ENCODE measurements at places on chromosomes 6 and 20.

DNA sequence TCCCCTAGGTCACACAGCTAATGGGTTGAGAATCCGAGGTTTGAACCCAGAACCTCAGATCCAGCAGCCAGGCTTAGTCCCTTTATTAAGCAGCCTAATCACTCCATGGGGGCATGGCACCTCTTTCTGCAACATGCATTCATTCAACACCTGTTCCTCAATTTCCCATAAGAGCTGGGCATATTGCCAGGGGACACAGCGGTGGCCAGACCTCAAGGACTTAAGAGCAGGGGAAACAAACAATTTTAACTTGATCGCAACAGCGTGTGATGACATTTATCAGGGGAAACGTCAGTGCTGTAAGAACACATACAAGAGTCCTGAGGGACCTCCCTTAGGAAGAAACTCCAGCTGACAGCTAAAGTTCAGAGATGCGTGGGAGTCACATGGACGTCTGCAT, 267.4 kb upstream of the CDH4 start:
- no peak for DNase-seq

DNA sequence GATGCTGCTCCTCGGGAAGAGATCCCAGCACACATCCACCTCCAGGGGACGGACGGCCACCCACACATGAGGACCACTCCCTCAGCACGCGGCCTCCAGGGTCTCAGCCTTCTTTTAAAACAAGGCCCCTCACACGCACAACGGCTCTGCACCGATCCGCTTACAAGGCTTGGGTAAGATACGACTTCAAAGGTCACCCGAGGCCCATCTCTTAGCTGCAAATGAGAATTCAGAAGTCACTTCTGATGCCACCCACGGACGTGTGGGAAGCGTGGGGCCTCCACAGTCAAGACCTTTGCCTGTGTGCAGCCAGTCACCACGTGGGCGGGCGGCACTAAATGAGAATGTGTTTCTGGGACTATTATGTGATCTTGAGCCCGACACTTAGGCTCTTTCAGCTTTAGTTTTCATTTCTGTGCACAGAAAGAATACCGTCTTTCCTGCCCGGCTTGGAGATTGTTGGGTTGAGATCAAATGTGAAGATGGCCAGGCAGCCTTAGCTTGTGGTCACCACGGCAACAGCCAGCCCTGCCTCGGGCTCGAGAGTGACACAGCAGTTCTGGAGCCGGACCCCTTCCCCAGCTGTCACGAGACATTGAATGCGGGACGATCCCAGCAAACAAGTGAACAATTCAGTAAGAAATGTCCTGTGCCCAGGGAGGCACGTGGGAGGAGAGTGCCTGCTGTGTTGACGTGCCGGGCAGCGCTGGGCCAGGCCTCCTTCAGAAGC, 91.6 kb downstream of the RAMACL start:
- no peak for DNase-seq

DNA sequence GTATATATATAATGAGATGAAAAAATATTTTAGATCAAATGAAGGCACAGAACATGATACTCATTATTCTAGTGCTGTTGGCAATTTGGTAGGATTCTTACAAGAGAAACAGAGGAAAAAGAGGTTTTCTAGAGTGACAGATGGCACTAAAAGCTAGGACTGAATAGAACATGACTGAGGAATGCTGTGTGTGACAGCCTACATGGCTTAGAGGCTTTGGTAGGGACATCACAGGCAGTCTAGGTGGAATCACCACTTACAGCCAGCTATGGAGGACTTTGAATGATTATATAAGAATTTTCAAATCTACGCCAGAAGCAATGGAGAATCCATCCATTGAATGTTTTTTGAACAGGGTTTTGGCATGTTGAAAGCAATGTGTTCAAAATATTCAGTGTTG, 52.8 kb downstream of the TPD52L1 start:
- DNase-seq, result no peak

DNA sequence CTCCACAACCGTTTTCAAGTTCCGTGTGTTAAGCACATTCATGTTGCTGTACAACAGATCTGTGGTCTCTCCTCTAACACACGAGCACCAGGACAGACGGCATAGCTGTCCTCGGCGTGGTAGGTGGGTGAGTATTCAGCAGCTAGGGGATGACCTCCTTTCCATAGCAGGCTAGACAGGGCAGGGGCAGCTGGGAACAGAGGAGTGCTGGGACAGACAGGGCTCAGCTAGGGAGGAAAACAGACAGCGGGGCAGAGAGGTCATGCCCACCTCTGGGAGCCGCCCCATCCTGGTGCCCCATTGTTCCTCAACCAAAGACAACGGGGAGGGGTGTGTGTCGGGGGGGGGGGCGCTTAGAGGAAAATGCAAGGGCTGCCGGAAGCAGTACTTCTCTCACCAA, 271.5 kb upstream of the FOXQ1 start:
- DNase-seq, result no peak

DNA sequence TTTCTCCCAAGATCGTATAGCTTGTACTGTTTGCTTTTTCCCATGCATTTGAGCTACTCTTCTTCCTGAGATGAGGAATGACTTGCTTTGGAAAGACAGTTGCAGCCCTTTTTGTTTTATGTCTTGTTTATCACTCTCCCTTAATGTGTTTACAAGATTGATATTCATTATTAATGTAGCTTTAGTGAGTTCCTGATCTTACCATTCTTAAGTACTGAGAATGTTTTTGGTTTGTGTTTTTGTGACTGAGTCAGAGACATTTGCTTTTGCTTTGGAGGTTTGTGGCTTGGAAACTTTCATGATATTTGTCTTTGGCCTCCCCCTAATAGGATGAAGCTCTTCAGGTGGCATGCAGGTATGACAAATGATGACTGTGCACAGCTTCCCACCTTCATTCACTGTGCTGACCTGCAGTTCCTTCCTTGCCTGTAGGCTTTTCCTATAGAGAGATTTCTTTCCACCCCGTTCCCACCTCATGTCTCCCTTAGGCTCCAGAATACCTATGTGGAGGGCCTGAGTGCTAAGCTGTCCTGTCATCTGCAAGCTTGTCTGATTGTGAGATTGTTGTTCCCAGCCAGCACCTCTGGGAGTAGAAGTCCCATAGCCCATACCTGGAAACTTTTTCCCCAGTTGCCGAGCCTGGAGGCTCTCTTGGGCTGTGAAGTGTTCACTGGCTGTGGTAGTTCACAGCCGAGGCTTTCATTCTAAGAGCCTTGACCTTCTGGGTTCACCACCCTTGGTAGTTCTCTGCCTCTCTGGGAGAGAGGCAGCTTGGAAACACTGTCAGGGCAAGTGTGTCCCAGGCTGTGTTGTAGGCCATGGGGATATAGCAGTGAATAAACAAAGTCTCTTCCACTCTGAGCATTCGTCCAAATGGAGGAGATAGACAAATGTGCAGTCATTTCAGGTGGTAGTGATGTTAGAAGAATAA, 27.1 kb downstream of the CDS2 start:
- no peak for DNase-seq

GRCh38 chr6:68343901-68344300, 291.2 kb upstream of the ADGRB3 start:
- no peak for DNase-seq

- no peak for DNase-seq
Measured at GRCh38 chr6:145349950-145350510, 385.3 kb downstream of the EPM2A start.

- DNase-seq, result no peak
Measured at GRCh38 chr6:116254297-116255056, 602 bp upstream of the TSPYL4 start.

- no peak for DNase-seq
Measured at GRCh38 chr6:40986921-40987819, 51.9 kb downstream of the UNC5CL start.

GRCh38 chr6:87174078-87174579, 18.8 kb downstream of the ZNF292 start:
- no peak for DNase-seq

- DNase-seq, result no peak
Measured at GRCh38 chr20:37234254-37234581, 27.4 kb downstream of the GHRH start.

DNA sequence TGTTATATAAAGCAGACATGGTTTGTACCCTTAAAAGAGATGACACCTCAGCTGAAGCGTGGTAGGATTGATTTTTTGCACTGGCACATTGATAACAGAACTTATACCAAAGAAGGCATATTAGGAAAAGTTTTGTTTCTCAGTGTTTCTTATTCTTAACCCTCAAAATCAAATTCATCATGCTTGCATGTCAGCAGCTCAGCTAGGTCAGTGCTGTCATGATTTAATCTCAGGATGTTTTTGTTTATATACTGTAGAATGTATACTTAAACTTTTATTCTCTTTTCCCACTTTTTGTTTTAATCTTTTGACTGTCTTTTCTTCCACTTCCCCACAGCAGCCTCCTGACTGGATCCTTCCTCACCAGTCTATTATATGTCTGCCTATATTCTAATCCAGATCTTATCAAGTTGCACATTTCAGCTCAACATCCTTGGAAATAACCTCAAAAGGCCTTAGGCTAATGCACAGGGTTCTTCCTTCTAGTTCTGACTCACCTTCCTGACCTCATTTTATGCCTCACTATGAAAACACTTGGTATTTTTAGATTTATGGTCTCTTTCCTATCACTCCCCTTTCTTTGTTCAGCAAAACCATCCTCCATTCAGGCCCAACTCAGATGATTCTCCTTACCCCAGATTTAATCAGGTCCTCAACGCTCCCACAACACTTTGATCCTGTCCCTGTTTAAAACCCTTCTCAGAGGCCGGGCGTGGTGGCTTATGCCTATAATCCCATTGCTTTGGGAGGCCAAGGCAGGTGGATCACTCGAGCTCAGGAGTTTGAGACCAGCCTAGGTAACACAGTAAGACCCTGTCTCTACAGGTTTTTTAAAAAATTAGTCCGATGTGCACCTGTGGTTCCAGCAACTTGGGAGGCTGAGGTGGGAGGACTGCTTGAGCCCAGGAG, 7.2 kb downstream of the HEBP2 start:
- no peak for DNase-seq

- DNase-seq, result no peak
Measured at GRCh38 chr20:37352608-37352980, 6.7 kb downstream of the SRC start.

- no peak for DNase-seq
Measured at GRCh38 chr20:50126662-50127061, 13.7 kb upstream of the UBE2V1 start.

DNA sequence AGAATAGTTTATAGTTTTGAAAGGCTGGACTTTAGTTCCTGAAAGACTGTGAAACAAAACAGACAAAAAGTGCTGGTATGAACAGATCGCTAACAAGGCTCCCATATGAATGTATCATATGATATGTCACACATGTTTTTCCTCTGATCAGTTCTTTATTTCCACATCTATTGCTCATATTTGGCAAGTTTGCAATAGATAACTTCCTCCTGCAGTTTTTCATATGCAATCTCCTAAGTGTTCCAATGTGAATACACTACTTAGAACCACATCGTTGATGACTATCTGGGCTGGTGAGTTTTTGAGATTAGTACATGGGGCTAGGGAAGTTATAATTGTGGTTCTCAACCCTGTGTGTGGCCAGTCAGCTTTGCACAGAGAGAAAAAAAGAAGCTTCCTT, 23.1 kb downstream of the CRYBG1 start:
- no peak for DNase-seq

DNA sequence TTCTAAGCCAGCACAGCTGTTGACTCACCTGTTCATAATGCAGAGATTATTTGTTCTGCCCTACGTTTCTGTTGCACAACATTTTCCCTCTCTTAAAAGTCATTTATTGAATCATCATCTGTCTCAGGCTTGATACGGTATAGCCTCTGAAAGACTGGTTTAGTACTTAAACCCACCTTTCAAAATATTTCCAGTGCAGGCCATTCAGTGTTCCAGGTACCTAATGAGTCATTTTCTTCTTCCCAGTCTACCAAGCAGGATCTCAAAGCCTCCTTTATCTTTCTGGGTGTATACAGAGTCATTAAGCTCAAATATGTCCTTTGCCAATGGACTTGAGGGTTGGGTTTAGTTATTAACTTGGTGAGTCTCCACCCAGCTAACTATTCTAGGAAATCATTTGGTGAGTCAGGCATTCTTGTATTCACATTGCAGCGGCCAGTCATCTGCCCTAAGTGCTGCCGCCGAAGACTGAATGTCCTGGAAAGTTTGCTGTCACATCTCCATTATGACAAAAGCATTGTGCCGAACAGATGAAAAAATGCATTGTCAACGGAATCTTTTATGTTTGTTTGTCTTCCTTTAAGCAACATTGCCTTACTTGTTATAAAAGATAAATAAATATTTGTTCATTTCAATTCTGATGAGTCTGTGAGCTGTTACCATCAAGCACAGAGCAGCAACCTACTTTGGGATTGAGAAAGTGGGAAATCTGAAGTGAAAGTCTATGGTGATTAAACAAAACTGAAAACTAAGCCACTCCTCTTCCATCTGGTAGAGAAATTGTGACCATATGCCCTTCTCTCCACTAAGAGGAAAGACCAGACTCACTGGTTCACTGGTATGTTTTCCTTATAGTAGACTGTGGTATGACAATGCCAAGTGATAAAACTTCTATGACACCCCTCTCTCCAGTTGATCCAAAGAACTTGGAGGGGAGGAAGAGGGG, 14.3 kb upstream of the FAM135A start:
- DNase-seq, result no peak

GRCh38 chr6:30618270-30618797, 694 bp downstream of the MRPS18B start:
- DNase-seq, result no peak

- DNase-seq, result no peak
Measured at GRCh38 chr6:83590416-83590815, 78.1 kb downstream of the PRSS35 start.

- DNase-seq, result no peak
Measured at GRCh38 chr6:110322874-110323242, 35.3 kb downstream of the METTL24 start.

- no peak for DNase-seq
Measured at GRCh38 chr6:52416629-52417151, 3.5 kb upstream of the EFHC1 start.

- DNase-seq, result no peak
Measured at GRCh38 chr20:47400685-47401084, 44.2 kb upstream of the ZMYND8 start.

DNA sequence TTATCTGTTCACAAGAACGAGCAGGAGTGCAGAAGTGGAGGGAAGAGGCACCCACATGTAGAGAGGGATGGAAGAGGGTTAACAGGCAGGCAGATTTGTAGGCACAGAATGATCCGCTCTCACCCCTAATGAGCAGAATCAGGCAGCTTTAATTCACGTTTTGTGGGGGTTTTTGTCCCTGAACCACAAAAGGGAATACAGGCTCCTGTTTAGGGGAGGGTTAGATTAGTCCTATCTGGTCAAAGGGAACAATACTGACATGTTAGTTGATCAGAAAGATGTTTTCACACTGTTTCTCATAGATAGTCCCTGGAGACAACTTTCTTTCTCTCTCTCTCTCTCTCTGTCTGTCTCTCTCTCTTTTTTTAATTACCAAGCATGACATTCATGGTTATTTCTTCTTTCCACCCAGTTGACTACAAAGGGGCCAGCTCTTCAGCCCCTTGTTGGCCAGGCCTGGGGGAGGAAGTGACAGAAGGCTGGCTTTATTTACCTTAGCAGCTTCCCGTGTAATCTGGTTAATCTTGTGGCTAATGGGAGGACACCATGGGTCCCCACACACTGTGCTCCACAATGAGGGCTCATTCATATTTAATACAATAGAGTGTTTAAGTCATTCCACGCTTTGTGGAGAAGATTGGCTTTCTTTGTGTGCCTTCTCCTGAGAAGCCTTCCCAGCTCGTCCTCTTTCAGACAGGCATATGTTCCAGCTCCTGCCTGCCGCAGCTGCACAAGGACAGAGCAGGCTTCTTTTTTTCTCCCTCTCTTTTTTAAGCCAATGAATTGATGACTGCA, 958.8 kb downstream of the TFAP2A start:
- DNase-seq, result no peak

GRCh38 chr6:144654506-144654905, 369.4 kb downstream of the UTRN start:
- DNase-seq, result no peak

GRCh38 chr6:99092461-99092860, 144.7 kb upstream of the FBXL4 start:
- DNase-seq, result no peak

Data from stimulated activated CD8-positive, alpha-beta memory T cell treated with anti-CD3 and anti-CD28 coated beads, Interleukin-7, amount 100 ng/mL, for 24 hours (primary cell).